GF-D8 (cell line): ENCODE measurements at places on chromosomes 6 and 20.

- no peak for DNase-seq
These were observed 12.0 kb upstream of the IRF4 start for GRCh38 chr6:379410-380181.

DNA sequence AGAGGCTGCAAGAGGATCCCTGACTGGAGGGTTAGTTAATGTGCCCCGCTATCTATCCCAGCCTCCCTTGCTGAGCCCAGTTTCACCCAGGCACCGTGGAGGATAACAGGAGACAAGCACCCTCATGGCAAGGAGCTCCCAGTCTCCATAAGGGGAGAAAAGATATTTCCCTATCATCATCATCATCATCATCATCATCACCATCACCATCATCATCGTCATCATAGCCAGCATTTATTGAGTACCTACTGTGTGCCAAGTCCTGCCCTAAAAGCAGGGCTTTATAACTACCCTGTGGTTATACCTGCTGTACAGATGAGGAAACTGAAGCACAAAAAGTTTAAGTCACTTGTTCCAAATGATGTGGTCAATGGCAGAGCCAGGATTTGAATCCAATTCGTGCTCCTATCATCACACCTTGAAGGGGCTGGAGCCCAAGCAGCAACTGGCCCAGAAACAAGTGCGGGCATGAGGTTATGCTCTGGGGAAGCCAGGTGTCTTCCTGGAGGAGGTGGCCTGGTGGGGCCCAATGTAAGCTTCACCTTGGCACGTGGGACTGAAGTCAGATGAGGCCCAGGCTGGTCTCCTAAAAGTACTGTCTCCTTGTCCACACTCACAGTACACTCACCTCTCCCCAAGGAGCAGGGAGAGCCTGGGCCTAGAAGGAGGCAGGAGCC, 10.0 kb downstream of the GLP1R start:
- no peak for DNase-seq

DNA sequence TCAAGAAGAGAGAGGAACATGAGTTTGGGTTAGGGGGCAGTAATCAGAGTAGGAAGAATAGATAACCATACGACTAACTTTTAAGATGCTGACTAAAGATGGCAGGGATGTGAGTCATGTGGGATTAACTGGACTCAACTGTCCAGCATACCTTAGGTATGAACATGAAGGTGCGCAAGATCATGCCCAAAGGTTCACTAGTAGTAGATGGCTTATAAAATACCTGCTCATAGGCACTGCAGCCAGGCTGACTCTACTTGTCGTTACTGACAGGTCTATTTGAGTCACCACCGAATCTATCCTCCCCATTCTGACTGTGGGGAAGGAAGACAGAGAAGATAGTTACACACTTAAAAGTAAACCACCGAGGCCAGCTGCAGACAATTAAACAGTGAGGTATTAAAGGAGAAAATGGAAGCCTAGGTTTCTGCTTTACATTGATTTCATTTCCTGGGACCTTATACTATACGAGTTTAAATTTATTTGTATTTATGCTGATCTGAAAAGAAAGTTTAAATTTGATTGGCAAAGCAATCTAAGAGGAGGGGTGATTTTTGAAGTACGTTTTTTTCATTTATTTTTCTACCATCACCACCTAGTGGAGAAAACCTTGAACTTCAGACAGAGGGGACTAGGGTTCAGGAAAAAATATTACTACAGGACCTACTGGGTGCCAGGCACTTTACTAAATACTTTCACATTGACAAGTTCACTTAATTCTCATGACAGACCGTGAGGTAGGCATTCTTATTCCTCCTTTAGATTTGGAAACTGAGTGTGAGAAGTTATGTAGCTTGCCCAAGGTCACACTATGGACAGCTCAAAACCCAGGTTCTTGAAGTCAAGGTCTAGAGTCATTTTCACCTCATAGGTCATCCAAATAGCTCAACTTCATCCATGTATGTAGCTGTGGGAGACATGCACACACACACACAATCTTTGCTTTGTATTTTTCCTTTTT, 4.0 kb upstream of the WRNIP1 start:
- DNase-seq = no peak

- no peak for DNase-seq
These were observed 147.2 kb downstream of the CFAP61 start for GRCh38 chr20:20199361-20200160.
